ENCODE measurements at places on chromosomes 12 and 14.

DNA sequence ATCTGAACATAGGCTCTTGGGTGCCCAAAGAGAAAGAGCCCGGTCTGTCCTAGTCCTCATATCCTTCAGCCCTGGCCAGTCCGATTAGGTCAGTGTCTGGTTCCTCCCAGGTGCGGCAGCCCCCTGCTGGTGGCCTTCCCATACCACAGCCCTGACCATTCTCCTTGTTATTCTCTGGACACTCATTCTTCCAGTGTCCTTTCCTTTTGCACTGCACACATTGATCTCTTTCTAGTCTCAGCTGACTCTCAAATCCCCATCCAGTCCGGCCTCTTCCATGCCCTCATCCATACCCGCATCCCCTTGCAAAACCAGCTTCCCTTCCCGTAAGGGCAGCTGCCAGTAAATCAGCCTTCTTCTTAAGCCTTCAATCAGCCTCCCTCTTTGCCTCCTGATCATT is 1316.3 kb downstream of the TMEM121 start:
- H3K27me3 ChIP-seq: no peaks in the 10 kb centered on the region
- no peak overlapping the region for H3K4me3 ChIP-seq
- H3K27ac ChIP-seq: peak overlapping the region; percentile 90

- no peaks in the 10 kb centered on the region for H3K4me1 ChIP-seq
- no peak overlapping the region for H3K27ac ChIP-seq
- H3K36me3 ChIP-seq: no peaks in the 10 kb centered on the region
Measured at GRCh38 chr12:127277882-127278281, 989.1 kb upstream of the TMEM132C start.

DNA sequence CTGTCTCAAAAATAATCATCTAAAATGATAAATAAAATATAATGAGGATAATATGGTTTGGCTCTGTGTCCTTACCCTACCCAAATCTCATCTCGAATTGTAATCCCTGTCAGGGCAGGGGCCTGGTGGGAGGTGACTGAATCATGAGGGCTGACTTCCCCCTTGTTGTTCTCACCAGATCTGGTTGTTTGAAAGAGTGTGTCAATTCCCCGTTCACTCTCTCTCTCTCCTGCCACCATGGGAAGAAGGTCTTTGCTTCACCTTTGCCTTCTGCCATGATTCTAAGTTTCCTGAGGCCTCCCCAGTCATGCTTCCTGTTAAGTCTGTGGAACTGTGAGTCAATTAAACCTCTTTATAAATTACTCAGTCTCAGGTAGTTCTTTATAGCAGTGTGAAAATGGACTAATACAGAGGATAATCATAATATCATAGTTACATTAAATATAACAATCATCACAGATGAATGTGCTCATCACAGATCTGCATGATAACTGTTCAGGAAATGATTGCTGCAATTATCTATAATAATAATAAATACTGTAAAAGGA is 12.6 kb downstream of the EFCAB11 start:
- no peak overlapping the region for H3K4me3 ChIP-seq
- no peaks in the 10 kb centered on the region for H3K27me3 ChIP-seq
- H3K4me1 ChIP-seq: no peaks in the 10 kb centered on the region
- no peak overlapping the region for H3K27ac ChIP-seq
- no peak for DNase-seq

DNA sequence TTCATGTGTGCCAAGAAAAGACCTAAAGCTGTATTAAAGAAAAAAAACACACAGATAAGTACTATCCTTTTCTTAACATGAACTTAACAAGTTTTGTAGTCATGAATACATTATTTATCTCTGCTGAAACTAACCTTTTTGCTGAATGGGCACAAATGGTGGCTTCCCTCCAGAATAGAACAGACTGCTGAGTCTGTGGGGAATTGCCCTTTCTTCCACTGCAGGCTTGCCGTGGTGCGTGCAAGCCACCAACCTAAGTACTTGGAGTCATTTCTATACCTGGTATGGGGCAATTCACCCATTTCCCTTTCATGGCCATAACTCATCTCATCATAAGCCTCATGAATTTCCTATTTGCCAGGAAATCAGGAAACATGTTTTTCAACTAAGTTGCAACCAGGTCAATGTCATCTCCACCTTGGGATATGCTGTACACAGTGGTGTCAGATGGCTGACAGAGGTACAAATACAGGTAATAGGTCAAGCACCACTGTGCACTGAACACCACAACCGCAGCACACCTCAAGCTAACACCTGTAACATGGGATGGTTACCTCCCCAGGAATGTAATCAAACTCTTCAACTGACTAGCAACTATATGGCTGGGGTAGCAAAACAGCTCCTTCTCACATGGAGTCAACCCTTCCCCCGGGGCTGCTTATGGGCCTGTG is 49.9 kb downstream of the CATSPERB start:
- no peaks in the 10 kb centered on the region for H3K27me3 ChIP-seq
- H3K36me3 ChIP-seq: no peaks in the 10 kb centered on the region
- H3K27ac ChIP-seq: no peak overlapping the region

DNA sequence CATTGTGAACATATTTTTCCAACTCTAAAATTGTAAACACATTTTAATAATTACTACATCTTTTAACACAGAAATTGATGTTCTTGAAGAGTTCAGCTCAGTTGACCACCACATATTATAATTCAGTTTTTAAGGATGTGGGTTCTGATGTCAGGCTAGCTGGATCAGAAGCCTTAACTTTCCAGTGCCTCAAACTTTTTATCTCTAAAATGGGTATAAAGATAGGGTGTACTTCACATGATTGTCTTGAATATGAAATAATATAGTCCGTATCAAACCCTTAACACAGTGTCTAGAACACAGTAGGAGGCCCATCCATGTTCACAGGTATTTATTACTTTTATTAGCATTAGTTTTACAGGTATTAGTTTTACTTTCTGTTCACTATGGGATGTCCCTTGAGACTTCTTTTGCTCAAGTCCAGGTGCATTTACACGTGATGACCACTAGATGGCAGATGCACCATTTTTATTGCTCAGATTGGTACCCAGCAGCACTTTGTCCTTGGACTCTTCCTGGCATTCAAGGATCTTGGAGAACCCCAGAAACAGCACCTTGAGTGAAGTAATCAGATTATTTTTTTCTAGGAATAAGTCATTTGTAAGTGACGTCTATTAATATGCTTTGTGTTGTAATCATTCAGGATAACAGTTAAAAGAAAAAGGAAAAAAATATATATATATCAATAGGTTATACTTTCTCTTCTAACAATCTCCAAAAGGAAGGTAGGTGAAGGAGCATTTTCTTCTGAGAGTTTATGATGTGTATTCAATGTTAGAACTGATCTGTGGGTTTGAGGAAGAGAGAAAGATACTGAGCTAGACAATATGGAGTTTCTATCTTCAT is 580.2 kb downstream of the ETNK1 start:
- H3K27ac ChIP-seq: no peak overlapping the region
- DNase-seq: peak; percentile 30
- H3K27me3 ChIP-seq: no peaks in the 10 kb centered on the region
- H3K4me1 ChIP-seq: peaks cover 3% of the 10 kb centered on the region

GRCh38 chr14:23380197-23380914 is 3.5 kb downstream of the CMTM5 start:
- H3K27ac ChIP-seq: no peak overlapping the region
- no peaks in the 10 kb centered on the region for H3K4me1 ChIP-seq
- no peaks in the 10 kb centered on the region for H3K36me3 ChIP-seq
- H3K27me3 ChIP-seq: peaks cover 30% of the 10 kb centered on the region
- no peak for DNase-seq

- peaks cover 17% of the 10 kb centered on the region for H3K4me1 ChIP-seq
- H3K36me3 ChIP-seq: no peaks in the 10 kb centered on the region
- no peak overlapping the region for H3K4me3 ChIP-seq
- H3K27ac ChIP-seq: no peak overlapping the region
- H3K27me3 ChIP-seq: peaks cover 34% of the 10 kb centered on the region
Measured at GRCh38 chr12:1529862-1530591, 64.4 kb downstream of the FBXL14 start.

DNA sequence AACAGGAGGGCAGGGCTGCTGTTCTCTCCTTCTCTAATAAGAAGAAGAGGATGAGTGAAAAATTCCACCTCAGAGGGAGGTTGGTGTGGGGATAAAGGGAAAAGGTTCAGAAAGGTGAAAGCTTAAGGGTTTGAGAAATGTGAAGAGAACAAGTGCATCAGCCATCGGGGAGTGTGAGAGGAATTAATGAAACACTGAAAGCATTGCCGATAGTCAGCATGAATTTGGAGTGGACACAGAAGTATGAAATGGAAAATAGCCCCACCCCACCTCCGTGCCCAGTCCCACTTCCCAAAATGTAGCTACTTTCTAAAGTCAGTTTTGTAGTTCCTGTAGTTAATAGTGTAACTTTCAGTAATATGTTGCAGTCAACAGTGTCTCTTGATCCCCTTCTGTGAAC is 33.4 kb downstream of the DIP2B start:
- H3K36me3 ChIP-seq: peaks cover 8% of the 10 kb centered on the region
- no peak overlapping the region for H3K27ac ChIP-seq
- H3K4me1 ChIP-seq: no peaks in the 10 kb centered on the region
- H3K27me3 ChIP-seq: no peaks in the 10 kb centered on the region
- no peak for DNase-seq

DNA sequence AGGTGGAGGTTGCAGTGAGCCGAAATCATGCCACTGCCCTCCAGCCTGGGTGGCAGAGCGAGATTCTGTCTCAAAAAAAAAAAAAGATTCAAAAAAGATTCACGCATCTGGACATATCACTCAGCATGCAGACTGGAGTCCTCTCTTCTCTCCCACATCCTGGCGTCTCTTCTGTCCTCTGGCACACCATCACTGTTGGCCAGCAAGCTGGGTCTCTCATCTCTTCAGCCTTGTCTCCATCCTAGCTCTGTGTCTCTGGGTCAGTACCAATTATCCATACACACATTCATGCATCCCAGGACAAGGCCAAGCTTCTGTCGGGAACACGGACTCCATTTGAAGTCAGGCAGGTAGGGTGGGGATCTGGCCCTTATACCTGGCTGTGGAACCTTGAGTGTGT is 105.5 kb upstream of the MAP1LC3B2 start:
- no peak overlapping the region for H3K4me3 ChIP-seq
- H3K4me1 ChIP-seq: no peaks in the 10 kb centered on the region
- DNase-seq: no peak
- no peaks in the 10 kb centered on the region for H3K36me3 ChIP-seq
- H3K27me3 ChIP-seq: no peaks in the 10 kb centered on the region

DNA sequence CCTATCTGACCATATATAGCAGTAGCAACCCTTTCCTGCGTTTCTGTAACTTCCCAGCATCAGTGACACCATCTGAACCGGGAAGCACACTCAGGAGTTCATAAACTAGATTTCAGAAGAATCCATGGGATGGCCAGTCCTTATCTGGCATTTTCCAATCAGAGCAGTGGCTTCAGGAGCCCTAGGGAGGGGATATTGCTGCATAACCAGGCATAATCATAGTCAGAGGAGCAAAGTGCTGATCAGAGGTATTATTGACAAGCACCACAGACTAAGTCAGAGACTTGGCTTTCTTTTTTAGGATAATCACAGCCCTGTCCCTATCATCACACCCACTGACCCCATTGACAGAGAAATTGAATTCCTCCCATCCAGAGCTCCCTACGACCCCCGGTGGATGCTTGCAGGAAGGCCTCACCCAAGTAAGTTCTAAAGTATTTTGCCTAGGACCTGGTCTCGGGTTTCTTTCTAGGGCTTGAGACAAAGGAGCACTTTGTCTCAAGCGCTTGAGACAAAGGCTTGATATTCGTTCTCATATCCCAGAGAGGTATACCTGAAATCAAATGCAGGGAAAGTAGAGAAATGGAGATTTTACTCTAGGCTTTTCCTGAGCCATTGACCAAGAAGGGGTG is 55.1 kb downstream of the FOXN4 start:
- no peaks in the 10 kb centered on the region for H3K36me3 ChIP-seq
- peaks cover 4% of the 10 kb centered on the region for H3K27me3 ChIP-seq
- H3K4me3 ChIP-seq: no peak overlapping the region
- H3K4me1 ChIP-seq: no peaks in the 10 kb centered on the region
- DNase-seq: no peak

- no peak overlapping the region for H3K4me3 ChIP-seq
- no peak for DNase-seq
- H3K27me3 ChIP-seq: no peaks in the 10 kb centered on the region
- peak overlapping the region; percentile 85 for H3K27ac ChIP-seq
- H3K36me3 ChIP-seq: peaks cover 15% of the 10 kb centered on the region
Measured at GRCh38 chr14:106010783-106011182, 484.4 kb downstream of the TMEM121 start.

- peak overlapping the region; percentile 45 for H3K4me3 ChIP-seq
- H3K36me3 ChIP-seq: no peaks in the 10 kb centered on the region
- H3K27me3 ChIP-seq: no peaks in the 10 kb centered on the region
- H3K27ac ChIP-seq: peak overlapping the region; percentile 96
- no peak for DNase-seq
- H3K4me1 ChIP-seq: peaks cover 80% of the 10 kb centered on the region
Measured at GRCh38 chr14:105986894-105987284, 460.5 kb downstream of the TMEM121 start.

GRCh38 chr14:87754520-87755223 is 238.3 kb downstream of the GALC start:
- no peaks in the 10 kb centered on the region for H3K4me1 ChIP-seq
- H3K27me3 ChIP-seq: no peaks in the 10 kb centered on the region
- no peak overlapping the region for H3K27ac ChIP-seq
- no peak overlapping the region for H3K4me3 ChIP-seq
- no peak for DNase-seq
- no peaks in the 10 kb centered on the region for H3K36me3 ChIP-seq

GRCh38 chr12:104177663-104178501 is 37.7 kb upstream of the TXNRD1 start:
- H3K4me3 ChIP-seq: no peak overlapping the region
- H3K36me3 ChIP-seq: no peaks in the 10 kb centered on the region
- no peaks in the 10 kb centered on the region for H3K27me3 ChIP-seq
- DNase-seq: peak; percentile 28
- peaks cover 5% of the 10 kb centered on the region for H3K4me1 ChIP-seq
- H3K27ac ChIP-seq: no peak overlapping the region

GRCh38 chr12:49527361-49528130 is 11.3 kb upstream of the KCNH3 start:
- no peak for DNase-seq
- no peak overlapping the region for H3K27ac ChIP-seq
- no peaks in the 10 kb centered on the region for H3K27me3 ChIP-seq
- H3K4me3 ChIP-seq: no peak overlapping the region

DNA sequence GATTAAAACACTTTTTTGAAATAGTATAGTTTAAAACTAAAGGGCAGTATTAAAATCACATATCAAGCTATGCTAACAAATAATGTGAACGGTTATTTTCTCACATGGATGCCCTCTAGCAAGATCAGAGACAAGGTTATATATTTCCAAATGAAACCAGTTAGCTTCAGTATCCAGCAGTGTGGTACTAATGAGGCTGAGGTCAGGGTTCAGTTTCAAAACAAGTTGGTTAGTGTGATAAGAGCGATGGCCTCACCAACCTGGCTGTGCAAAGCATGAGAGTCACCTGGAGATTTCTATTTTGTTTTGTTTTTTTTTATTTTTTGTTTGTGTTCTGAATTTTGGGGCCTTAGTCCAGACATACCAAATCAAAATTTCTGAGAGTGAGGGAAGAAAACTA is 352.2 kb upstream of the KITLG start:
- no peaks in the 10 kb centered on the region for H3K27me3 ChIP-seq
- H3K36me3 ChIP-seq: no peaks in the 10 kb centered on the region
- no peak overlapping the region for H3K4me3 ChIP-seq
- H3K4me1 ChIP-seq: no peaks in the 10 kb centered on the region

DNA sequence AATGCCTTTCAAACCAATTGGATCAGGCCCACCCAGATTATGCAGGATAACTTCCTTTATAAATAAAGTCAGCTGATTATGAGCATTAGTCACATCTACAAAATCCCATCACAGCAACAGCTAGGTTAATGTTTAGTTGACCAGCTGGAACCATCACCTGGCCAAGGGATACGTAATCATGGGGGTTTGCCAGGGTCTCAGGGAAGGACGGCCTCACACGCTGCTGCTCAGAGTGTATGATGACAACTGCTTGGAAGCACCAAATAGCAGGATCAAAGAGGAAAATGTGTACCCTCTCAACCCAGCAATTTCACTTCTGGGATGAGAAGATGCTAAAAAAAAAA is 162.6 kb downstream of the SLC15A4 start:
- no peak overlapping the region for H3K27ac ChIP-seq
- H3K4me1 ChIP-seq: no peaks in the 10 kb centered on the region
- H3K4me3 ChIP-seq: no peak overlapping the region
- DNase-seq: no peak
